Heart right ventricle (tissue), 16 donors: ENCODE measurements at places on chromosomes 11 and 22. TPM values are rescaled to one million over a fixed set of nuclear protein-coding genes. Genes with fewer than 3 reads are reported as not detected.

The SELENOM gene
- 30.2 TPM for total RNA-seq

The IGSF22 gene
- total RNA-seq = 0.86 TPM

The MIOX gene
- total RNA-seq = not detected

The EHF gene
- 0.69 TPM for total RNA-seq

The MS4A6E gene
- not detected for total RNA-seq

The OR5AP2 gene
- total RNA-seq = not detected

The SLC6A5 gene
- total RNA-seq = not detected

The UPB1 gene
- total RNA-seq = 0.71 TPM

- no peak overlapping the region for H3K4me3 ChIP-seq
- DNase-seq = no peak
- no peaks in the 10 kb centered on the region for H3K4me1 ChIP-seq
These were observed 7.1 kb downstream of the CASP12 start for GRCh38 chr11:104891135-104891534.

- H3K4me3 ChIP-seq = no peak overlapping the region
- H3K36me3 ChIP-seq = no peaks in the 10 kb centered on the region
These were observed 31.5 kb upstream of the CYB5R3 start for GRCh38 chr22:42680648-42681047.

DNA sequence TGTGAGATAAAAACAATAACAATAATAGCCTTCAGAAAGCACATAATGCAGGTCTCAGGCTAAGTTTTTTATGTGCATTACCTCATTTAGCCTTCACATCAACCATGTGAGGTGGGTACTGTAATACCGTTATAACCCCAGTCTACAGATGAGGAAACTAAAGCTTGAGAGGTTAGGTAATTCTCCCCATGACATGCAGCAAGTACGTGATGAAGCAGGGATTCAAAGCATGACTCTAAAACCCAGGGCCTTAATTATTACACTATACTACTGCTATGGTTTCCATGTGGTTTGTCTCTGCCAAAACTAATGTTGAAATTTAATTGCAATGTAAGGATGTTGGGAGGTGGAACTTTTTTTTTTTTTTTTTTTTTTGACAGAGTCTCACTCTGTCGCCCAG lies 37.7 kb upstream of the FDX1 start:
- no peaks in the 10 kb centered on the region for H3K36me3 ChIP-seq
- no peaks in the 10 kb centered on the region for H3K4me1 ChIP-seq
- DNase-seq = no peak
- no peak overlapping the region for H3K4me3 ChIP-seq
- H3K27me3 ChIP-seq = no peaks in the 10 kb centered on the region

DNA sequence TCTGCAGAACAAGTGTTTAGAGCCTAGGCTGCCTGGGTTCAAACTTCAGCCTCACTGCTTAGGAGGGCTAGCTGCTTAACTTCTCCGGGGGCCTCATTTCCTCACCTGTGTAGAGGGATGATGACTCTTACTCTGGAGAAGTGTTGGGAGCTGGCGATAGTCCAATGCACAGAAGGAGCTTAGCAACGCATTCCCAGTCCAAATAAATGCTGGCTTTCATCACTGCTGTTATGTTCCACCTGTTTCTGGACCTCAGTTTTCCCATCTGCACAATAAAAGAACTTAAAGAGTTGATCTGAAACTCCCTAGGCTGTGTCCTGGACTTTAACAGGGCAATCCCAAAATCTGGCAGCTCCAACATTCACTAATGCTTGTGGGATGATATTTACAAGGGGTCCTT lies 337.8 kb downstream of the MIAT start:
- no peak for DNase-seq
- no peaks in the 10 kb centered on the region for H3K27me3 ChIP-seq
- H3K4me3 ChIP-seq = no peak overlapping the region
- no peak overlapping the region for H3K27ac ChIP-seq

DNA sequence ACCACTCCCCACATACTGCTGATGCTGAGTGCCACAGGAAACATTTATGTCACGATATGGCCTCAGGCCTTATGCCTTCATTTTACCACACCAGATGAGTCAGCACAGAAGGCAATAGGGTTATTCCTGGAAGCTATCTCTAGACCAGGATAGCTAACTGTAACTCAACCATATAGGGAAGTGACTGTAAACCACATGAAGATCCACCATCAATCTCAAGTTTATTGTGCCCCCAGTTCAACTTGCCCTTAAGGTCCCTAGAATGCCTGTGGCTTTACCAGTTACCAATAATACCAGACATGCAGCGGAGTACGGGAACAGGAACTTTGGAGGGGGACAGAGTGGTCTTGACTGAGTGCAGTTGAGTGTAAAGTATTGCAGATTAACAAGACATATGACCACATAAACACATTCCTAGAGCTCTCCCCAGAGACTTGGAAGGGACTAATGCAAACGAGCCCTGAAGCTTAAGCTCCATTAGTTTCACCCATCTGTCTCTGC lies 180.9 kb downstream of the KIF18A start:
- no peaks in the 10 kb centered on the region for H3K36me3 ChIP-seq
- H3K4me3 ChIP-seq = no peak overlapping the region
- H3K4me1 ChIP-seq = no peaks in the 10 kb centered on the region
- no peaks in the 10 kb centered on the region for H3K27me3 ChIP-seq

DNA sequence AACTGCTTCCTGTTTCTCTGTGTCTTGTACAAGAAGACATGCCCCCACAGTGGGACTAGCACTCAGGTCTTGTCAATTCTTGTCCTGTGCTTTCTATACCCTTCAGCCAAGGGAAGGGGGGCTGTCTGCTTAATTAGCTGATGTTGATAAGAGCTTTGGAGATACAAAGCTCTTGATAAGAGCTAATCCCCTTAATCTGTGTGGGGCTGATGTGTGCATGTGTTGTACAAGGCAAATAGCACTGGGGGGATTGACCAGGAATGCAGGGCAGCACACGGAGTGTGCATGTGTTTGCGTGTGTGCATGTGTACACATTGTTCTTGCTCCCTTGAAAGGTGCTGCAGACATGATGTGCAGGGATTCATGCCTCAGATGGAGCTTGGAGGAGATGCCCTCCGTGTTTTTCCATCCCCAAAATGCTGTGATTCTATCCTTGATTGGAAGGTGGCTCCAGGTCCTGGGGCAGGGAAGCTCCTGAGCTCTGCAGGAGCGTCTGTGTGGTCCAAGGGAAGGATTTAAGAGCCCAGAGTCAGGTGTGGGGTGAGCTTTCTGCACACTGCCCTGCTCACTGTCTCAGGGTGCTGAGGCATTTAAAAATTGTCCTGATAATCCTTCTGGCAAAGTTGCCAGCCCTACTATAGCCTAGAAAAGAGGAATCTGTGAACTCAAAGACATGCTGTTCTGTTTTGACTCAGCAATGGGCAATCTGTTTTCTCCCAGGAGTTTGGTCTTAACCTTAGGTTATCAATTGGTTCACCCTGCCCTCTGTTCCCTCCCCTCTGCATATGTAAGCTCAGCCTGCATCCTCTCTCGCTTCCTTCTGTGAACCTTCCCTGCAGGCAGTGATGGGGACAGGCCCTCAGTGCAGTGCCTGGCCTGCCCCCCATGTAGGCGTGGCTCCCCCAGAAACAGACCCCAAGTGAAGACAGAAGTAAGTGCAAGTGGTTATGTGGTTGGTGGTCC lies 102.0 kb downstream of the GRIK4 start:
- H3K4me1 ChIP-seq = peaks cover 3% of the 10 kb centered on the region
- H3K27ac ChIP-seq = no peak overlapping the region
- no peak for DNase-seq

DNA sequence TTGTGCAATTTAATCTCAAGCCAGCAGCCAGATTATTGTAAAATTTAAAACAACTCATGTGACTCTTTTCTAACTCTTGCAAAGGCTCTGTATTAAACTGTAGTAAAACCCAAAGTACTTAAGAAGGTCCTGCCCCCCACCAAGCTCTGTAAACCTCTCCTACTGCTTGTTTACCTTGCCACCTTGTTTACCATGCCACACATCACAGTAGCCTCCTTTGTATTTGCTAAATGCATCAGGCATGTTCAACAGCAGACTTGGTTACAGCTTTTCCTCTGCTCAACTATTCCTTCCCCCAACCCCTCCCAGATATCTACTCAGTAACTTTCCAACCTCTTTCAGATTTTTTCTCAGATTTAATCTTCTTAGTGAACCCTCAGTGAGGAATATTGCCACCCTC lies 861.6 kb downstream of the METTL15 start:
- H3K36me3 ChIP-seq = no peaks in the 10 kb centered on the region
- no peak for DNase-seq
- H3K27ac ChIP-seq = no peak overlapping the region
- H3K27me3 ChIP-seq = no peaks in the 10 kb centered on the region
- no peak overlapping the region for H3K4me3 ChIP-seq

- no peaks in the 10 kb centered on the region for H3K36me3 ChIP-seq
- no peak overlapping the region for H3K27ac ChIP-seq
- no peak overlapping the region for H3K4me3 ChIP-seq
- no peak for DNase-seq
These were observed 92.7 kb downstream of the TRMU start for GRCh38 chr22:46428171-46428570.

GRCh38 chr11:38014405-38014804 lies 1416.4 kb upstream of the RAG2 start:
- no peak overlapping the region for H3K27ac ChIP-seq
- H3K27me3 ChIP-seq = no peaks in the 10 kb centered on the region
- no peaks in the 10 kb centered on the region for H3K36me3 ChIP-seq
- no peak for DNase-seq

DNA sequence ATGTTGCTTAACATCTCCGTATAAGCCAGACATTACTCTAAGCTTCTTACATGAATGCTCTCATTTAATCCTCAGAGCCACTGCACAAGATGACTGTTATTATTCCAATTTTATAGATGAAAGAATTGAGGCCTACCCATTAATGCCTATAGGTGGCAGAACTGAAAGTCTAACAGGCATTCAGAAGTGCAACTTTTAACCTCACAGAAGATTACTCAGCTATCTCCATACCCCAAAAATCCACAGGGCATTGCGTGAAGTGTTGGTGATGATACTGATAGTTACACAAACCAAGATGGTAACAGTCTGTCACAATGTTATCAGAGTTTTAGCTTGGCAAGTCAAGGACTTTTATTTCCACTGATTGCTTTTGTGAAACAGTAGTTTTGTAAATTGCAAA lies 130.5 kb downstream of the ARHGAP42 start:
- no peaks in the 10 kb centered on the region for H3K27me3 ChIP-seq
- no peaks in the 10 kb centered on the region for H3K36me3 ChIP-seq
- no peak overlapping the region for H3K4me3 ChIP-seq

- no peaks in the 10 kb centered on the region for H3K27me3 ChIP-seq
- DNase-seq = no peak
- no peaks in the 10 kb centered on the region for H3K36me3 ChIP-seq
- H3K4me1 ChIP-seq = peaks cover 26% of the 10 kb centered on the region
- no peak overlapping the region for H3K27ac ChIP-seq
- H3K4me3 ChIP-seq = no peak overlapping the region
These were observed 112.6 kb downstream of the APOL5 start for GRCh38 chr22:35830305-35830704.

- H3K27ac ChIP-seq = no peak overlapping the region
- no peaks in the 10 kb centered on the region for H3K36me3 ChIP-seq
- no peak for DNase-seq
- no peak overlapping the region for H3K4me3 ChIP-seq
These were observed 116.5 kb downstream of the PTPRJ start for GRCh38 chr11:48096588-48097525.

GRCh38 chr22:39422721-39423120 lies 23.1 kb downstream of the TAB1 start:
- H3K36me3 ChIP-seq = peaks cover 6% of the 10 kb centered on the region
- no peak overlapping the region for H3K4me3 ChIP-seq
- H3K27ac ChIP-seq = no peak overlapping the region
- DNase-seq = no peak

- no peak for DNase-seq
- no peaks in the 10 kb centered on the region for H3K27me3 ChIP-seq
- no peaks in the 10 kb centered on the region for H3K36me3 ChIP-seq
- no peak overlapping the region for H3K4me3 ChIP-seq
- H3K4me1 ChIP-seq = no peaks in the 10 kb centered on the region
- no peak overlapping the region for H3K27ac ChIP-seq
These were observed 74.9 kb upstream of the CAPRIN1 start for GRCh38 chr11:33976495-33977199.

GRCh38 chr11:64037027-64037634 lies 1.4 kb downstream of the FLRT1 start:
- peak overlapping the region; percentile 31 for H3K27ac ChIP-seq
- no peak for DNase-seq
- H3K27me3 ChIP-seq = peaks cover 35% of the 10 kb centered on the region
- peaks cover 20% of the 10 kb centered on the region for H3K4me1 ChIP-seq
- H3K4me3 ChIP-seq = peak overlapping the region; percentile 53

- H3K27ac ChIP-seq = no peak overlapping the region
- H3K4me3 ChIP-seq = no peak overlapping the region
- no peak for DNase-seq
These were observed 247.3 kb downstream of the MN1 start for GRCh38 chr22:27554106-27554811.

DNA sequence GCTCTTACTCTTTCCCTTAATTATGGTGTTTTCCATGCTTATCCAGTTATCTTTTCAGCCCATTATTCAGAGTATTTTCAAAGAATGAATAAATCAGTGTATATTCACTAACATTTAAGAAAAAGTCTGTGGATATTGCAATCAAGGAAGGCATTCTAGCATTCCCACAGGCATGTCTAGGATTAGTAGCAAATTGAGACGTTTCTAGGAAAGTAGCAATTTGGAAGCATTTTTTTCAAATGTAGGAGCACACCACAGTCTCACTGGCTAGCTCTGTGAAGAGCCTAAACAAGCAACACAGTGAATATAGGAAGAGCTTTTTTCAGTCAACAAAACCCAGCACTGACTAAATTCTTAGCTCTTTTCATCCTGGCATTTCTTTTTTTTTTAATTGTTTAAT lies 65.4 kb downstream of the CCDC34 start:
- no peaks in the 10 kb centered on the region for H3K36me3 ChIP-seq
- H3K4me1 ChIP-seq = peaks cover 3% of the 10 kb centered on the region
- no peaks in the 10 kb centered on the region for H3K27me3 ChIP-seq
- no peak for DNase-seq

- H3K27ac ChIP-seq = peak overlapping the region; percentile 81
- peak overlapping the region; percentile 56 for H3K4me3 ChIP-seq
- no peaks in the 10 kb centered on the region for H3K27me3 ChIP-seq
- DNase-seq = peak; percentile 90
- H3K36me3 ChIP-seq = peaks cover 58% of the 10 kb centered on the region
These were observed 13.4 kb downstream of the TNKS1BP1 start for GRCh38 chr11:57311109-57311936.

DNA sequence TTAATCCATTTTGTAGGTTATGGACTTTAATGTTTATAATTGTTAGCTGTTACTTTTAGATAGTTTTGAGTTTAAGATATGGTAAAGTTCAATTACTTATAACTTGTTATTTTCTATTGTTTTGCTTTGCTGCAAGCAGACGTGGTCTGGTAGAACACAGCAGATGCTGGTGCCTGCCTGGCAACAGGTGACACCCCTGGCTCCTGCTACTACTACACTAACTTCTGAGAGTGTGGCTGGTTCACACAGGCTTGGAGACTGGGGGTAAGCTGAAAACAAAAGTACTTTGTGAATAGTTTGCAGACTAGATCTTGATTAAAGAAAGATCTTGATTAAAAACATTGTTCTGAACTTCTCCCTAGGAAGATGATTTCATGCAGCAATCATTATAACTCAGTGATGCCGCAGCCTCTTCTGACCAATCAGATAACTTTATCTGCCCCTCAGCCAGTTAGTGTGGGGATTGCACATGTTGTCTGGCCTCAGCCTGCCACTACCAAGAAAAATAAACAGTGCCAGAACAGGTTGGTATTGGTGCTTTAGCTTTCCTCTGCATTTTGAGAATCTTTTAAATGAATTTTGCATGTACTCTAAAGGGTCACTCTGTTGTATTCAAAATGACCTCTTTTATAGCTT lies 90.4 kb downstream of the HIPK3 start:
- H3K36me3 ChIP-seq = peaks cover 99% of the 10 kb centered on the region
- no peaks in the 10 kb centered on the region for H3K4me1 ChIP-seq
- H3K27me3 ChIP-seq = no peaks in the 10 kb centered on the region
- no peak overlapping the region for H3K4me3 ChIP-seq
- DNase-seq = no peak
